Camera-type eye (tissue), 1 donor: ENCODE measurements at places on chromosomes 7 and 10. TPM values are rescaled to one million over a fixed set of nuclear protein-coding genes. Genes with fewer than 3 reads are reported as not detected.

Gene OR6B1
- total RNA-seq, result not detected

Gene PLXNA4
- 17.5 TPM for total RNA-seq

Gene USP54
- total RNA-seq, result 54.2 TPM

Gene UNC5B
- total RNA-seq, result 10.9 TPM

Gene DKK1
- 5.7 TPM for total RNA-seq

Gene HPSE2
- 0.33 TPM for total RNA-seq

Gene ANKRD61
- total RNA-seq, result not detected

Gene GPR158
- 4.9 TPM for total RNA-seq

Gene GGCT
- 21.2 TPM for total RNA-seq

Gene ANXA8L1
- total RNA-seq, result 4.9 TPM

Gene ARMH3
- 25.2 TPM for total RNA-seq

Gene SOSTDC1
- 47.6 TPM for total RNA-seq

Gene POLD2
- total RNA-seq, result 55.3 TPM

Gene OR2A7
- total RNA-seq, result 5.7 TPM

Gene INA
- 102 TPM for total RNA-seq

Gene NDUFB8
- total RNA-seq, result 108 TPM

Gene SGCE
- 128 TPM for total RNA-seq

Gene SPOCK2
- total RNA-seq, result 28.6 TPM

Gene TUBB8
- total RNA-seq, result not detected

Gene PON2
- total RNA-seq, result 109 TPM

Gene ST8SIA6
- 4.4 TPM for total RNA-seq

Gene NEUROD6
- 0.93 TPM for total RNA-seq

Gene FKBP6
- total RNA-seq, result not detected

Gene CCDC126
- total RNA-seq, result 34.6 TPM

Gene PLAC9
- total RNA-seq, result 43.8 TPM

Gene GNGT1
- total RNA-seq, result 20.3 TPM

Gene MACC1
- total RNA-seq, result 4.3 TPM

Gene EZH2
- 43.0 TPM for total RNA-seq

Gene NKX1-2
- total RNA-seq, result not detected

Gene EN2
- 0.11 TPM for total RNA-seq

Gene CPA4
- total RNA-seq, result 3.6 TPM

Gene TAS2R41
- total RNA-seq, result not detected

Gene CLCN1
- 0.22 TPM for total RNA-seq

Gene EBF3
- 28.6 TPM for total RNA-seq

Gene HMX2
- total RNA-seq, result not detected

Gene CPA1
- 0.66 TPM for total RNA-seq

Gene KCNIP2
- 12.5 TPM for total RNA-seq

Gene NSUN6
- total RNA-seq, result 50.0 TPM

Gene PPP1R17
- total RNA-seq, result 0.33 TPM
